ENCODE measurements at places on chromosomes 7 and 10. TPM values are rescaled to one million over a fixed set of nuclear protein-coding genes. Genes with fewer than 3 reads are reported as not detected.
A peak's percentile ranks its signal among the peaks of the same experiment; 100 is the strongest.

Gene FAM25A
- total RNA-seq = not detected

Gene IDI2
- not detected for total RNA-seq

DNA sequence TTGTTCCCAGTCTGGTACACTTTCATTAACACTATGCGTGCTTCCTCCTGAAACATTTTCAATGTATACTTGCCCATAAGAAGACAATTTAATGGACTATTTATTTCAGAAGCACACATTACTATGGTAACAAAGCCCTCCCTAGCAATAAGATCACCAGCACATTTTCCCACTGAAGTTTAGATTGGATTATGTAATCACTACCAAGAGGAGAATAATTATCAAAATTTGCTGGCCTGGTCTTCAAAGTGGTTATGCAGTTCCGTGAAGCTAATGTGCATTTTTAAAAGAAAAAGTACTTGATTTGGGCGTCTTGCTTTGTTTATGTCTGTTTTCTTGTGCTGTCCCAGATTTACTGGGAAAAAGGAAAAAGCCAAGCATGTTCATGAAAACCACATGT is 61.9 kb downstream of the AP3M1 start:
- no peak for DNase-seq

Gene OPN1SW
- total RNA-seq = not detected

- peak; percentile 67 for DNase-seq
Measured at GRCh38 chr7:909358-910329, 33.3 kb downstream of the GET4 start.

DNA sequence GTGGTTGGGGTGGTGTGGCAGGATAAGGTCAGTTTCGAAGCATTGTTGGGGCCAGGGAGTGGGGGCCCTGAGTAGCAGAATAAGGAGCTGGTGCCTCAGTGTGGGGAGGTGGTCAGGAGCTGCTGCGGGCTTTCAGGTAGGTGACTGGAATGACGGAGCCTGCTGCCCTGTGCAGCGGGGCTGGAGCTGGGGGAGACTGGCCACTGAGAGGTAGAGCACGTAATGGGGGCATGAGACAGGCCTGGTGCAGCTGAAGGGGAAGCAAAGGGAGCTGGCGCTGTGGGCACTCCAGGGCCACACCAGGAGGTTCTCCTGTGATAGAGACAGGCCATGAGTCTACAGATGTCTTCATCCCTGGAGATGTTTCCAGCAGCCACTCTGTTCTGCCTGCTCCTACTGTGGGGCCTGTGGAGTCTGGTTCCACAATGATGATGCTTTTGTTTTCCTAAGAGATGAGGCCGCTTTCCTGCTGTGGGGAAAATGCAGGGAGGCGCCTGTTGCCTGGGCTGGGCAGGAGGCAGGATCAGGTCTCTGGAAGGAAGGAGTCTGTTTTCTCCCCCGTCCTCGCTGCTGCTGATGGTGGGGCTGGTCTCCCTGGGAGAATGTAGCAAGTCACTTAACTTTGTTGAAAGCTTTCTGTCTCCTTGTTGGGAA is 31.1 kb downstream of the NUB1 start:
- DNase-seq = no peak

Gene HECW1
- total RNA-seq = not detected

Gene NUTM2E
- total RNA-seq = not detected

- peak; percentile 38 for DNase-seq
Measured at GRCh38 chr7:132066761-132067171, 509.5 kb downstream of the PLXNA4 start.

DNA sequence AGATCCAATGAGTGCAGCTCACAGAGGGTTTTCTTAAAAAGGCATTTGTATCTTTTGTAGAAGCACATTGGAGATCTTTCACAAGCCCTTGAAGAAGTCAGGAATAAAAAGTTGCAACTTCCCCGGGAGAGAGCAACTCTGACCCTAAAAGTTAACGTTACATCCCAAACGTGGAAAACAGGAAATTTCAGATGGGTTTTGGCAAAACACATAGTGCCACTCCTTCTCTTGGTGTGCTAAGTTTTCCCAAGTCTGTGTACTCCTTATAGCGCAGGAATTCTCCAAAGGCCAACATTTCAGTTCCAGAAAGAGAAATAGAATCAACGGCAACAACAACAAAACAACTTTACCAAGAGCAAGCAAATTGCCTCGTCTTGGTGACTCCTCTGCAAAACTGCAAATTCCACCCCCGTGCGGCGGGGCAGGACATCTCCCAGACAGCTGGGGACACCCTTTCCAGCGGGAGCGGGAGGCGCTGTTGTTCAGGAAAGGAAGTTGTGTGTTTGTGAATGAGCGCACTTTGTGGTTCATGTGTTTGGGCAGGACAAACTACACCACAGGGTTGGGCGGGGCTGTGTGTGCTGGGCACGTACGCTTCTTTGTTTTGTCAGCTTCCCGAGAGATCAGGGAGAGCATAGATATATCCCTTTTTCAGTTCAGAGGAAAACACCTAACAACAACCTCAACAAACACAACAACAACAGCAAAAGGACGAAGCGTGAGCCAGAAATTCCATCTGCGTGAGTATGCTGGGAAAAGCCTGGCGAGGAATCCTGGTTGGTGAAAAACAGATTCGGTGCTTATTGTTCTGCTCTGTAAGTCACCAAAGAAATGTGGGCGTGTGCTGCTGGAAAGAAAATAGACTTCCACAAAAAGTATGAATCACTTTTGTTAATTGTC is 294.7 kb upstream of the PITRM1 start:
- DNase-seq = peak; percentile 64

DNA sequence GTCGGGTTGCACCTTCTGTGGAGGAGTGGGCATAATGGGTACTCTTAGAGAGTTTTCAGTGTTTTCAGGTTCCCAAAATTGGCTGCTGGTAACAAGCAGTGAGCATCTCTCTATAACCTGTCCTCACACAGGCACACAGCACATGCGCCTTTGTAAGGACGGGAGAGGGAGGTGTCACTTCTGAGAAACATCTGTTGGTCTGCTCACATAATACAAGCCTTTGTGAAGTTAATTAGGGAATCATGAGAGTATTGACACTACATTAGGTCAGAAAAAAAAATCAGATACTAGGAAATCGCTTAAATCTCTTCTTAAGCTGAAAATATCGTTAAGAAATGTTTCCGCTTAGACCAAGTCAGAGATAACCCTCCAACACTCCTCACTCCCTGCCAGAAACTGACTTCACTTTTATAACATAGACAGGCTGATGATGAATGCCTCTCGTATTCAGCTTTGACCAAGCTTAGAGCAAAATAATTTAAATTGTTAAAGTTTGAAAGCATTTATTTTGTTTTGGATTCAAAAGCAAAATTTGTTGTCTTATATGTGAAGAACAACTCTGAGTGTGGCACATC is 769.7 kb downstream of the TNS3 start:
- DNase-seq = no peak

DNA sequence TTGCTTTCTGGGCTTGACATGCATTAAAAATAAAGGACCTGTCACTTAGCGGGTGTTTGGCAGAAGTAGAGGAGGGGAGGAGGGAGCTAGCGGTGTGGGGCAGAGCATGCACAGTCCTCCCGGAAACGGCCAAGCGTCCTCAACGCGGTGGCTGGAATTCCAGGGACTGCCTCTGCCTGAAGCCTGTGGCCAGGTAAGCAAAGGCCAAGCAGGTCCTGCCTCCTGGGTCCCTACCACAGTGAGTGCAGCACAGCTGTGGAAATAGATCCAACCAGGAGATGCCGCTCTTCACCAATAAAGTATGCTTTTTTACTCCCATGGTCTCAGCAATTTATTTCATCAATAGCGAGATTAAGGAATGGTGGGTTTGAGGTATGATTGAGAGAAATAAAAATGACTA is 323.4 kb downstream of the WDR37 start:
- no peak for DNase-seq

Gene HOXA10
- total RNA-seq = 87.5 TPM

DNA sequence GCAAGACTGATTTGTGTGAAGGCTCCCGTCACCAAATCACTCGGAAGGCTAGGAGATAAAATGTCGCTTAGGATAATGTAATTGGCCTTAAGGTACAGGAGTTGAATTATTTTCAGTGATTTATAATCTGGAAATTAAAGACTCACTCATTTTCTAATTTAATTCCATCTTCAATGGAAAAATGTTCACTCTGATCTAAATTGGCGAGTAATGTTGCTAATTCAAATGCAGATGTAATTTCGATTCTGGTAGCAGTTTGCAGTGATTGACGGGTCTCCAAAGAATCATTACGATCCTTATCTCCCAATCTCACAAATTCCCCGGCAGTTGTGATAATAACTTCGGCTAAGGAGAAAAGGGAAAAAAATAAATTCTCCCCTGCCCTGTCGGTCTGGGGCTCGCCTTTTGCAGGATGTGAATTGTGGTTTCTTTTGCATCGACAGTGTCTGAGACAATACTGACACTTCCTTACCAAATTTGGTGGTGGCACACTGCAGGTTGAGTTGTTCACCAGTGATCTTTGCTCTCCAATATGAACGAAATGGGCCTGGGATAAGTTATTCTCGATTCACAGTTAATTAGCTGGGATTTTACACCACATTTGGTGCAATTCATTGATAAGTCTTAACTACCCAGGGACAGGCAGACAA is 215.1 kb upstream of the GPR26 start:
- no peak for DNase-seq

DNA sequence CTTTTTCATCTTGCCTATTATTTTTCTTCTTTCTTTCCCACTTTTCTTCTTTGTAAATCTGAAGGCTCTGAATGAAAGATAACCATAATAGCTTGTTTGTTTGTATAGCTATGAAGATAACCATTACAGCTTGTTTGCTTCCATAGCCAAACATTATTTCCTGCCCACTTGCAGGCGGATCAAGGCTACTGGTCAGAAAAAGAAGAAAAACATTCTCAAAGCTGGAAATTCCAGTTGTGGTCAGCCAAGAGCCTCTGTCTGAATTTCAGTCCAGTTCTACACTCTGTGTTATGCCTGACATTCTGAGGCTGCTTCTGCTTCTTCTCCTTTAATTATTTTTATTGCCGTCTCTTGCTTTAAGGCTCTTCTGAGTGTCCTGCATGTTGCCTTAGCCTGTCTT is 48.9 kb downstream of the TMEM178B start:
- no peak for DNase-seq
